Stimulated activated CD4-positive, alpha-beta T cell treated with anti-CD3 and anti-CD28 coated beads, Interleukin-4, amount 100 ng/mL, for 4 hours (primary cell): ENCODE measurements at places on chromosomes 1 and 21.
A peak's percentile ranks its signal among the peaks of the same experiment; 100 is the strongest.

GRCh38 chr1:165152109-165152508, 204.4 kb downstream of the LMX1A start:
- DNase-seq: no peak

DNA sequence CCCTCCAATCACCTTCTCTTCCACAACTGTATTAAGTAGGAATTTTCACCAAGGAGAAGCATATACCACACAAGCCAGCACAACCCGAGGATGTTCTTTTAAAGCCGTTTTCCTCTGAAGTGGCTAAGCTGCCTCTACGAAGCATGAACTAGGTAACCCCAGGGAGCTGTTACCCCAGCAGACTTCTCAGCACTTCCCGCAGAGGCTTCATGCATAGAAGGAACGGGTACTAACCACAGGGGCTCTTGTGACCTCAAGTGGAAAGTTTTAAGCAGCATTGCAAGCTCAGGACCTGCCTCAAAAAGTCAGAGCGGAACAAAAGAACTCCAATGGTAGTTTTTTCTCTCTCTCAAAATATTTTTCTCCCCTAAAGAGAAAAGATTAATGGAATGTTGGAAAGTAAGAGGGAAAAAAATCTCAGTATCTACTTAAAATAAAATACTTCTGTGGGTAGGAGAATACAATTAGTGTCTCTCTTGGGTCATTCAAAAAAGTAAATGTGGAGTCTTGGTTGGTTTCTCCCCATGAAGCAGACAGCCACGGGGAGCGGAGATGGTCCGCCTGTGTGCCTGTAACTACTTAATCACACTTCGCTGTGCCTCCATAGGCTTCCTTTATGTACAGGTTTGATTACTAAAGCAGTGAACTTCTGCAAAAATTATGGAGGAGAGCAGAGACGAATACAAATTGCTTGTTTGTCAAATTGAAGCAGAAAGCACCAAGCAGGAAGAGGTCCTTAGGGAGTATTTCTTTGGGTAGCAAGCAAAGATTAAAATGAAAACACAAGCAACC, 40.9 kb downstream of the STX6 start:
- DNase-seq: peak; percentile 38

DNA sequence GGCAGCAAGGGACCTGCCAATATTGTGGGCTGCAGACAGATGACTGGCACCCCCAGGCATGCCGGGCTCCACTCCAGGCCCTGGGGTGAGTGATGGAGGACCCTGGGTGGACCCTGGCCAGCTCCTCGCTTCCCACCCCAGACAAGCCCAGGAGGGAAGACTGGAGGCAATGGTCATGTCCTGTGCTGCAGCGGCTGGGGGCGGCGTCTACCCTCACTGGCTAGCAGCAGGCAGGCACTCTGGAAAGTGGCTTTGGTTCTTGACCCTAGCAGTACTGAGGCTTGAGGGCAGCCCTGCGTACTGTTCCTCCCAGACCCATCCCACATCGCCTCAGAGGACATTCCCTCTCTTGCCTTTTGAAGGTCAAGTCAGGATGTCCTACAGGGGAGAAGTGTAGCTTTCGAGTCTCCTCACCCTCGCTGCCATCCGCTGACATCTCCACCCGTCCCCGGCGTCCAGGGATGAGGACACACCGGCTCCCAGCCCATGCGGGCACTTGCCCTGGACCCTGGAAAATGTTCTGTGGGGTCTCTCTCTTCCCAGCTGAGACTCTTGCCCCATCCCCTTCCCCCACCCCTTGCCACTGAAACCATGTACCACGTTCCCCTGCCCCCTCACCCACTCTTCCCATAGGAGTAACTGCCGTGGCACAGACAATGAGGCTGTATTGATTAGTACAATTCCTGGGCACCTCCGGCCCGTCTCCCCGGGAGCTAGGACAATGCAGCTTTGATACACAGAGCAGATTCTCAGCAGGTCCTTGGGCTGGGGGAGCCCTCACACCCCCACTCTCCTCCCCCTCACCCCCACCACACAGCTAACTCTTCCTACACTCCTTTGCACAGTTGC, 15.0 kb downstream of the SLC6A9 start:
- DNase-seq: no peak

- no peak for DNase-seq
Measured at GRCh38 chr1:80384083-80384830, 1377.7 kb upstream of the ADGRL4 start.

- DNase-seq: no peak
Measured at GRCh38 chr1:19645411-19646251, 1.5 kb downstream of the NBL1 start.

DNA sequence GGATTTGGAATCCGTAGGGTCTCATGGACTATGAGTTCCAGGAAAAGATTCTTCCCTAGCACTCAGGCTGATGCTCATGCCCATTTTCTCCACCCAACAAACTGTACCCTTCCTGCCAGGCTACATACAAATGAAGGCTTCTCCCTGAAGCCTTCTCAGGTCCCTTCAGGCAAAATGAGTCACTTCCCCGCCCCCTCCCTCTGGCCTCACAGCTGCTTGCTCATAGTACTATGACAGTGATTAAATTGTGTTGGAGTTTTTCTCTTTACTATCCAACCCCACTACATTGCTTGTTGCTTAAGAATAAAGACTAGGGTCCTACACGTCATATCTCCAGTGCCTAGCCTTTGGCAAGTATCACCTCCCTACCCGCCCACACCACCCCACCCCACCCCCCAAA, 207.6 kb upstream of the NFIA start:
- peak; percentile 10 for DNase-seq

GRCh38 chr1:172824209-172824608, 165.3 kb downstream of the FASLG start:
- no peak for DNase-seq

DNA sequence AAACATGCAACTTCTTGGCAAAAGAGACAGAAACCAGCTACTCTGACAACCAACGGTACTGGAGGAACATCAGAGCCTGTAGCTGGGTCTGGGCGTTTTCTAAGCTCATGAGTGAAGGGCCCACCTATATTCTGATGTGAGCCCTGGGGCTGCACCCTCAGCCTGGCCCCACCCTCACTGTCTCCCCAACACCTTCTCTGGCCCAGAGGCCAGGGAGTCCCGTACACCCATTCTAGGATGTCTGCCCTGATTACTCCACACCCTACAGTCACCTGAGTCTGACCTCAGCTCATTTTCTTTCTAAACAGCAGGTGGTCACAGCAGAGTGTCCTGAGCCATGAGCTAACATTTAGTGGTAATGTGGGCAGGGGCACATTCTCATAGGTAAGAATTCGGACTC, 439.2 kb downstream of the MATN1 start:
- no peak for DNase-seq

GRCh38 chr1:207606362-207606755, 38.6 kb upstream of the CR1L start:
- no peak for DNase-seq

DNA sequence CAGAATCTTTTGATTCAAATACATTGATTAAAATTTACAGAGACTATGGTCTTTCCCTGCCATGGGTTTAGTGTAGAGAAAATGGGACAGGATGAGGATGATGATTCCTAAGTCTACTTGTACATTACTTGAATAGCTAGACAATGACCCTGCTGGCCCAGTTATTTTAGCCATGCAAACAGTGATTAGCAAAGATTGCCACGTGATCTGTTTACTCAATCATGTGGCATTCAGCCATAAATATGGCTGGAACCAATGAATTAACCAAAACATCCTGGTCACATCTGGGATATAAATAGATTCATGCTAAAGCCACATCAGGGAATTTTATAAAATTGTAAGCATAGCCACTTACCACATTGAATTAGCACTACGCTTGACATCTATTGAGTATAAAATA, 167.3 kb downstream of the PBX1 start:
- no peak for DNase-seq

DNA sequence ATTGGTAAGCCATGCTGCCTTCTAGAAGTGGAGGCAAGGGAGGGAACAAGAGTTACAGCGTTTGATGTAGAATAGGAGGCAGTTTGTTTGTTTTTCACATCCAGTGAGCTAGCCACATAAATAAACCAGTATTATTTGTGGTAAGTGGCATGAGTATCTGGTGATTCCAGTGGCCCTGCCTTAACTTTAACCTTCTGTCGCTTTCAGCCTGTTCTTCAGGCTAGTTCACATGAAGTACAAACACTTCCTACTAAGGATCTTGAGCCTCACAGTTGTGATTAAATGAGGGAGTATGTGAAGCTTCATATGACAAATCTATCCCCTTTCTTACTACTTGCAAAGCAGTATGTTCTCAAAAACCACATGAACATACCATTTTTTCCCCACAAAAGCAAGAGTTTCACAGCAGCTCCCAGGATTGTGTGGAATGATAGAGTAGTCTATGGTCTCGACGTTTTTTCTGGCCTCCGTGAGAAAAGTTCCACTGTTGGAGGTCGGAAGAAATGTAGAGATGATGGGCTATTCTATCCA, 59.5 kb downstream of the PHACTR4 start:
- DNase-seq: no peak

- DNase-seq: no peak
Measured at GRCh38 chr1:57887964-57888491, 464.2 kb upstream of the DAB1 start.

DNA sequence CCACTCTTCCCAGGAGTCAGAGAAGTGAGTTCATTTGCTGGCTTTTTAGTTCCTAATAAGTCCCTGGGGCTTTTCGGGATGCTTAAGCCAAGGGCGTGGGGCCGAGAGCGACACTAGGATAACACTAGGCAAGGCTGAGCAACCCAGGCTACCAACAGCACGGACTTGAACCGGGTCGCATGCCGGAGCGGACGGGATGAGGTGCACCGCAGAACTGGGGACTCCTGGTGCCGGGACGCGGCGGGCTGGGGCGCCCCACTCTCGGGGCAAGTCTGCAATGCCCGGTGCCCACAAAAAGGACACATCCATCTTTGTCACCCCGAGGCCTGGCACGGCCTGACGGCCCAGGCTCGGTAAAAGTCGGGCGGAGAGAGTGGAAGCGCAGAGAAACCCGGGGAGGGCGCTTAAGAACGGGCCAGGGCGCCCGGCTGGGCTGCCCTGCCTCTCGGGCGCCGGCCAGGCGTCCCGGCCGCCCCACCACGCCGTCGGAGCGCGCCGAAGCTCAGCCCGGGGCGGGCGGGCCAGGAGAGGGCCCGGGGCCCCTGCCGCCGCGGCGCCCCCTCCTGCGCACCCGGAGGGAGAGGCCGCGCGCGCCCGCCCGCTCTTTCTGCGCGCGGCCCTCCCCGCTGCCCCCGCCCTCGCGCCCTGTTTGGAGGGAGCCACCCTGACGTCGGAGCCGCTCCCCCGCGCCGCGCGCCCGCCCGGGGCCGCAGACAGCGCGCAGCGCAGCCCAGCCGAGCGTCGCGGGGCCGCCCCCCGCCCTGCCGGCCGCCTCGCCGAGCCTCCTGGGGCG, at the start of gene NBL1:
TSS of gene NBL1 (plus strand) at position 710 of the 793 bp plus-strand sequence. CDS start 10,720 bp downstream, outside the sequence.
- DNase-seq: peak; percentile 73

GRCh38 chr1:201482755-201483154, 13.8 kb upstream of the PHLDA3 start:
- no peak for DNase-seq

- no peak for DNase-seq
Measured at GRCh38 chr1:218476385-218476784, 131.2 kb downstream of the TGFB2 start.

GRCh38 chr1:43068911-43069310, 103.2 kb downstream of the EBNA1BP2 start:
- DNase-seq: no peak

- no peak for DNase-seq
Measured at GRCh38 chr1:39572379-39573096, 4.1 kb downstream of the PABPC4 start.

DNA sequence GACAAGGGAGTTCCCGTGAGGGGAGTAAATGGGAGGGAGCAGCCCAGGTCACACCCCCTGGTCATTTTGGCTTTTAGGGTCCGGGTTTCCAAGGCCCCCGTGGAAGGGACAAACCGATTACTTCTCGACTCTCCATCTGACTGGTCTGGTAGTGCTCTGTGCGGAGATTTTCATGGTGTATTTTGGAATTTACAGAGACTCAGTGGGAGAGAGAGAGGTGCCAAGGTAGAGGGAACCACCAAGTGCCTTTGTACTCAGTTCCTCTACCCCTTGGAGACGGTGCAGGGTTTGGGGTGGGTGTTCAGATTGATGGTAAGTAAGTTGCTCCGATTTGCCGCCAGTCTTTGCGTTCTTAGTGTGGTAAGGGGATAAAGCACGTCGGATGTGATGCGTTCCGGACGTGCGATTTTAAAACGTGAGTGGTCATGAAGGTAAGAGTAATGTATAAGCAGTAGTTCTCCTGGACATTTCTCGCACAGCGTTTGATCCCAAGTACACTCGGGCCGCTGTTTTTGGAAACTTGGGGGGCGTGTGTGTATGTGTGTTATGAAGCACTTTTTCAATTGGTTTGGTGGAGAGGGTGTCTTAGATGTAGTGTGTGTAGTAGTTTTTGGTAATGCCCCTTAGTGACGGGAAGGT, 682 bp downstream of the SUCO start:
- peak; percentile 10 for DNase-seq

DNA sequence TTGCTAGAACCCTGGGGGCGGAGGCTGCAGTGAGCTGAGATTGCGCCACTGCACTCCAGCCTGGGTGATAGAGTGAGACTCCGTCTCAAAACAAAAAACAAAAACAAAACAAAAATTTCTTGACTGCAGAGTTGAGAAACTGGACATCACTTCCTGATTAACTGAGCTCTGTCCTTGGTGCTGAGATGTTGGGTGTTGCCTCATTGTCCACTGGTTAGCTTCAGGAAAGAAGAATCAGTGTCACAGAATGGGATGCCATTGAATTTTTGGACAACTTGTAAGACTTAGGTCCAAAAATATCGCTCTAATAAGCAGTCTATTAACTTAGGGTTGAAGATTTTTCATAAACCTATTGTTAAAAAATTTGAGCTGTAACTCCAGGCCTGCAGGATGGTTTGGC, 23.8 kb upstream of the KCNA10 start:
- no peak for DNase-seq

GRCh38 chr1:210124736-210125135, 107.9 kb upstream of the SERTAD4 start:
- DNase-seq: no peak

DNA sequence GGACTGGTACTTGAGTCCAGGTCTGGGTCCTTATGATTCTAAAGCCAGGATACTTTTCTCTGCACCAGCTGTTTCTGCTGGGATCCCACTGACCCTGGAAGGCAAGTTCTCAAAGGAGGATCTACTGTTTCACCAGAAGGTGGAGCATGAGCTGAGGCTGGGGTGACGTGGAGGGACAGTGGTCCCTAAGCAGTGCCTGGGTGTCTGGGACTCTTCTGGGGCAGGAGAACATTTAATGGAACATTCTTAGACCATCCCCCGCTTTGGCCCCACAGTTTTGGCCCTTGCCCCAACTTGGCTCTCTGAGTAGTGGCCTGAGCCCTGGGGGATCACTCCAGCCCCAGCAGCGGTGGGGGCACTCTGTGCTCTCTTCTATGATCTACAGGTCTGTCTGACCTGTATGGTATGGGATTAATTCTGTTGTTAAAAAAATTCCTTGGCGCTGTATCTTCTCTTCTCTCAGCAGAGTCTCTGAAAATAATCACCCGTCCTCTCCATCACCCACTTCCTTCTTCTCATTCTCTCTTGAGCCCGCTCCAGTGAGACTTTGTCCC, 60.3 kb upstream of the CSF3R start:
- no peak for DNase-seq
